ENCODE measurements at places on chromosomes 6 and 20.
A peak's percentile ranks its signal among the peaks of the same experiment; 100 is the strongest.

DNA sequence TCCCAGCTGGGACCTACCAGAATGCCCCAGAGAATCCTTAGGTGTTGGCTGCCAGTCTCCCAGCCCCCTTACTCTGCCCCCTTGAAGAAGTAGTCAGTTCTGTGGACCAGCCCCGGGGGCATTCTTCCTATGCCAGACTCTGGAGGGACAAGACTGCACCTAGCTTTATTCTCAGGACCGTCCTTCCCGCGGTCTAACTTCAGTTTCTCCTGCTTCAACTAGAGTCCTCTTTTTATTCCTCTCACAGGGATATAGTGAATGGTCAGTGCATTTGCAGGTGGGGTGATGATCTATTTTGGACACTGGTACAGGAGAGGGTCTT, 35.9 kb upstream of the MDFI start:
- H3K4me1 ChIP-seq = peaks cover 7% of the 10 kb centered on the region
- no peak for DNase-seq
- H3K36me3 ChIP-seq = no peaks in the 10 kb centered on the region
- no peaks in the 10 kb centered on the region for H3K27me3 ChIP-seq

DNA sequence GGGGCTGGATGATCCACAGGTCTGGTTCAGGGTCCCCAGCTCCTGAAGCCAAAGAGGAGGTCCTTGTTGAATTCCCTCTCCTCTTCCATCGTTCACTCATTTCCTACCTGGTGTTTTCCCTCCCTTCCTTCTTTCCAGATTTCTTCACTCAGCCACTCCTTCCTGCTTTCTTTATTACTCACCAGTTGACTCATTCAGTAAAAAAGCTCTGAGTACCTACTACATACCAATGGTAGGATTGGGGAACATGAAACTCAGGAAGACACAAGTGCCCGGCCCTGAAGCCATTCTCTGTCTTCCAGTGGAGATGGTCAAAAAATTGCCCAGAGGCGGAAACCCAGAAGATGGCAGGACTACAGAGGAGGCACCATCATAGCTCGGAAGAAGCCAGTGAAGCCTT, 11.9 kb upstream of the NSFL1C start:
- no peak overlapping the region for H3K27ac ChIP-seq
- no peaks in the 10 kb centered on the region for H3K36me3 ChIP-seq
- H3K4me3 ChIP-seq = no peak overlapping the region
- H3K27me3 ChIP-seq = no peaks in the 10 kb centered on the region
- no peak for DNase-seq

DNA sequence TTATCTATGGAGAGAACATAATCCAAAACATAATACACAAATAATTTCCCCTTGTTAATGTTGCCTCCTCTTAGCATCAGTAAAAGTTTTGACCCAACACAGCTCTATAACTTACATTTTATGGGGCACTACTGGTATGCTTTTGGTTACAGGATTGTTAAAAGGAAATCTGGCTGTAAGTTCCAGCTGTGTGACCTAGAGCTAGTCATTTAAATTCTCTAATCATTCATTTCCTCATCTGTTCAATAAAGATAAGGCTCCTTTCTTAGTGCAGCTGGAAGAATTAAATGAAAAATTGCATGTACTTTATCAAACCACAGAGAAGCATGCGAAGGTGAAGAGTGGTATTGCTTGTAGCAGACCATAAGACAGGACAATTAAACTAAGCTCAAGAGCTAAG, 4.6 kb downstream of the SLC17A2 start:
- no peaks in the 10 kb centered on the region for H3K27me3 ChIP-seq
- H3K4me3 ChIP-seq = no peak overlapping the region
- H3K4me1 ChIP-seq = no peaks in the 10 kb centered on the region
- no peaks in the 10 kb centered on the region for H3K36me3 ChIP-seq
- H3K27ac ChIP-seq = no peak overlapping the region

DNA sequence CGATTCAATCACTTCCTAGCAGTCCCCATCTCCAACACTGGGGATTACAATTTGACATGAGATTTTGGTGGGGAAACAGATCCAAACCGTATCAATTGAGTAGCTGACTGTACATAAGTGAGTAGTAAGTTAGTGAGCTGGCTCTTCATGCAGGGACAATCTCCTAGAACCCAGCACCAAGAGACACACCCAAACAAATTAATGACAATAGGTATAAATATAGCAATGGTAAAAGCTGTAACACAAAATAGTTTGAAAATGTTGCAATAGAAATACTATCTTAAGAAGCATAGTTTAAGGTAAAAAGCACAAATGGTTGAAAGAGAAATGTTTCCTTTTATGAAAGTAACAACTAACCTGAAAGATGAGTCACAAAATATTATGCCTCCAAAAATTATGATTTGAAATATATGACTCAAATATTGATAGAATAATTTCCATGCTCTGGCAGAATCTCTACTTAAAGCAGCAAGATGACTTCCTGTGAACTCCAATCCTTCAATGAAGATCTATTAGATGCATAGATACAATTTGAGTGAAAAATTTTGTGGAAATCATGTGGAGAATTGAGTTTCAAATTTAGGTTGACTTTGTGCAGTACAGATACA, 5.4 kb upstream of the SIRPB1 start:
- H3K4me3 ChIP-seq = no peak overlapping the region
- DNase-seq = no peak
- H3K27ac ChIP-seq = no peak overlapping the region
- H3K27me3 ChIP-seq = peaks cover 35% of the 10 kb centered on the region
- H3K36me3 ChIP-seq = no peaks in the 10 kb centered on the region
- H3K4me1 ChIP-seq = peaks cover 8% of the 10 kb centered on the region

DNA sequence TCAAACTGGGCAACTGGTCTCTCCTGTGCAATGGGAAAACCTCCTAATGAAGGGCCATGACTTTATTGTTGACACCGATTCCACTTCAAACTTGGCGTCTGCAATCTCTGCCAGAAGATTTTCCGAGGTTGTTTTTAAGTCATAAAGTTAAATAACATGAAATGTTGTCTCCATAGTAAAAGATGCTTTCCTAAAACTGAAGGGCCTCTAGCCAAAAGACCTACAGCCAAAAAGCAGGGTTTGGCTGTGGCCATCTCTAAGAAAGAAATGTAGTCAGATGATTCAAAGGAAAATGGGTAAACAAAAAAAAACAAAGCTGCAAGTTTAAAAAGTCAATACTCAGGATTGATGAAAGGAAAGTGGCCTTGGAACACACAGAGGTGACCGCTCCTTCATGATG, 14.1 kb downstream of the CD93 start:
- H3K27ac ChIP-seq = no peak overlapping the region
- no peaks in the 10 kb centered on the region for H3K4me1 ChIP-seq
- H3K27me3 ChIP-seq = no peaks in the 10 kb centered on the region
- DNase-seq = no peak
- no peak overlapping the region for H3K4me3 ChIP-seq

DNA sequence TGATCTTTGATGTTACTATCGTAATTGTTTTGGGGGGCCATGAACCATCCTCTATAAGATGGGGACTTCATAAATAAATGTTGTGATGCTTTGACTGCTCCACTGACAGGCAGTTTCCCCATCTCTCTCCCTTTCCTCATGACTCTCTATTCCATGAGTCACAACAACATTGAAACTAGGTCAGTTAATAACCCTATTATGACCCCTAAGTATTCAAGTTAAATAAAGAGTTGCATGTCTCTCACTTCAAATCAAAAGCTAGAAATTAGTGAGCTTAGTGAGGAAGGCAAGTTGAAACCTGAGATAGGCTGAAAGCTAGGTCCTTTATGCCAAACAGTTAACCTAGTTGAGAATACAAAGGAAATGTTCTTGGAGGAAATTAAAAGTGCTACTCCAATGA, 491.0 kb downstream of the HAO1 start:
- no peaks in the 10 kb centered on the region for H3K4me1 ChIP-seq
- DNase-seq = no peak
- no peaks in the 10 kb centered on the region for H3K27me3 ChIP-seq
- no peak overlapping the region for H3K4me3 ChIP-seq
- no peaks in the 10 kb centered on the region for H3K36me3 ChIP-seq
- no peak overlapping the region for H3K27ac ChIP-seq

GRCh38 chr20:59482351-59483187, 121.8 kb upstream of the PHACTR3 start:
- no peaks in the 10 kb centered on the region for H3K4me1 ChIP-seq
- H3K27ac ChIP-seq = no peak overlapping the region
- no peak overlapping the region for H3K4me3 ChIP-seq
- no peak for DNase-seq
- H3K27me3 ChIP-seq = peaks cover 18% of the 10 kb centered on the region

DNA sequence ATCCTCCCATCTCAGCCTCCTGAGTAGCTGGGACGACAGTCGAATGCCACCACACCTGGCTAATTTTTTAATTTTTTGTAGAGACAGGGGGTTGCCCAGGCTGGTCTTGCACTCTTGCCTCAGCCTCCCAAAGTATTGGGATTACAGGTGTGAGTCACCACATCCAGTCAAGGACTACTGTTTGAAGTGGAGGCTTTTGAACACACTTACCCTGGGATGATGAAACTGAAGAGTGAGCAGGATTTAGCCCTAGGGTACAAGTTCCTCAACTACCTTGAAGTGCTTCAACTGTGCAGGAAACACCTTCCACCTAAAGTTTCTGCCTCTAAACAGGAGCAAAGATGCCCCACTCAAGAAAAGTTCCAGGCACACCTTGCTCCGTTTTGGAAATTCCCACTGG, 15.7 kb upstream of the PARD6B start:
- H3K27ac ChIP-seq = no peak overlapping the region
- no peaks in the 10 kb centered on the region for H3K27me3 ChIP-seq
- no peak for DNase-seq

DNA sequence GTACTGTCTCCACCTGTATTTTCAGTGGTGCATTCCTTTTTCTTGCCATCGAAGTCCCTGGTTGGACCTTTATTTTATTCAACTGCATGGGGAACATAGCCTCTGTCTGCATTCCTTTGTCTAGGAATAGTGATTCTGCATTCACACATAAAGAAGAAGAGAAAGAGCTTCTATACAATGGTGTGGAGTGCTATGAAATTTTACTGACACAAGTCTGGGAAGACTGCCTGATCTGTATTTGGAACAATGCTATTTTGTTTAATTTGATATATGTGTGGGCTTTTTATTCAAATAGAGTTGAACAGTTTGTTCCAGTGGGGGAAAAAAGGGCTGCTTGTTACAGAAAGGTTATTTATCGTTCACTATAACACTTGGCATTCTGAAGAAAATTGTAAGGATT, 375.7 kb upstream of the POU3F2 start:
- H3K4me1 ChIP-seq = no peaks in the 10 kb centered on the region
- DNase-seq = no peak
- H3K36me3 ChIP-seq = no peaks in the 10 kb centered on the region
- H3K27ac ChIP-seq = no peak overlapping the region

- no peaks in the 10 kb centered on the region for H3K4me1 ChIP-seq
- no peaks in the 10 kb centered on the region for H3K36me3 ChIP-seq
- no peak overlapping the region for H3K27ac ChIP-seq
- no peak for DNase-seq
- H3K27me3 ChIP-seq = no peaks in the 10 kb centered on the region
Measured at GRCh38 chr6:11341303-11341702, 108.8 kb upstream of the NEDD9 start.

GRCh38 chr6:165086814-165087213, 222.6 kb downstream of the C6orf118 start:
- H3K36me3 ChIP-seq = no peaks in the 10 kb centered on the region
- no peak overlapping the region for H3K27ac ChIP-seq

DNA sequence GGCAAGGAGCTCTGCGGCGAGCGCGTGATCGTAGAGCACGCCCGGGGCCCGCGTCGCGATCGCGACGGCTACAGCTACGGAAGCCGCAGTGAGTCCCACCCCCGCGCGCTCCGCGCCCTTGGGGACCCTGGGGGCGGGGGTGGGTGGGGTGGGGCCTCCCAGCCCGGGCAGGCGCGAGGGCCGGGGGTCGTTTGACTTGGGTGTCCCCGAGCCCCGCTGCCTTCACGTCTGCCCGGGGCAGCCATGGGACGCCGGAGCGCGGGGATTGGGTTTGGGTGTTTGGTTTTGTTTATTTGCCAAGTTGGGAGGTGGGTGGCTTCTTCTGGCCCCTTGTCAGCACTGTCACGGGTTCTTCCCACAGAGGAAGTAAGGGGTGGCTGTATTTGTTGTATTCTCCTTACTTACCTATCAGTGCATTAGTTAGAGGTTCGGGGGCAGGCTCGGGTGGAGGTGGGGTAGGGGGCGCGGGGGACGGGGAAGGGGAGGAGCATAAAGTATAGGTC, 777 bp downstream of the SRSF6 start:
- H3K27ac ChIP-seq = peak overlapping the region; percentile 98
- no peaks in the 10 kb centered on the region for H3K27me3 ChIP-seq
- H3K4me3 ChIP-seq = peak overlapping the region; percentile 80
- DNase-seq = peak; percentile 67

GRCh38 chr20:61623451-61623850, 371.4 kb downstream of the CDH4 start:
- no peaks in the 10 kb centered on the region for H3K36me3 ChIP-seq
- no peaks in the 10 kb centered on the region for H3K27me3 ChIP-seq
- H3K4me3 ChIP-seq = no peak overlapping the region
- no peak overlapping the region for H3K27ac ChIP-seq
- H3K4me1 ChIP-seq = no peaks in the 10 kb centered on the region

GRCh38 chr6:7311917-7312615, 933 bp downstream of the SSR1 start:
- peaks cover 53% of the 10 kb centered on the region for H3K4me1 ChIP-seq
- H3K36me3 ChIP-seq = peaks cover 11% of the 10 kb centered on the region

GRCh38 chr6:158789115-158789917, 29.9 kb downstream of the EZR start:
- DNase-seq = peak; percentile 47
- no peaks in the 10 kb centered on the region for H3K27me3 ChIP-seq
- H3K27ac ChIP-seq = peak overlapping the region; percentile 40
- H3K36me3 ChIP-seq = peaks cover 16% of the 10 kb centered on the region
- no peak overlapping the region for H3K4me3 ChIP-seq
- H3K4me1 ChIP-seq = peaks cover 11% of the 10 kb centered on the region

DNA sequence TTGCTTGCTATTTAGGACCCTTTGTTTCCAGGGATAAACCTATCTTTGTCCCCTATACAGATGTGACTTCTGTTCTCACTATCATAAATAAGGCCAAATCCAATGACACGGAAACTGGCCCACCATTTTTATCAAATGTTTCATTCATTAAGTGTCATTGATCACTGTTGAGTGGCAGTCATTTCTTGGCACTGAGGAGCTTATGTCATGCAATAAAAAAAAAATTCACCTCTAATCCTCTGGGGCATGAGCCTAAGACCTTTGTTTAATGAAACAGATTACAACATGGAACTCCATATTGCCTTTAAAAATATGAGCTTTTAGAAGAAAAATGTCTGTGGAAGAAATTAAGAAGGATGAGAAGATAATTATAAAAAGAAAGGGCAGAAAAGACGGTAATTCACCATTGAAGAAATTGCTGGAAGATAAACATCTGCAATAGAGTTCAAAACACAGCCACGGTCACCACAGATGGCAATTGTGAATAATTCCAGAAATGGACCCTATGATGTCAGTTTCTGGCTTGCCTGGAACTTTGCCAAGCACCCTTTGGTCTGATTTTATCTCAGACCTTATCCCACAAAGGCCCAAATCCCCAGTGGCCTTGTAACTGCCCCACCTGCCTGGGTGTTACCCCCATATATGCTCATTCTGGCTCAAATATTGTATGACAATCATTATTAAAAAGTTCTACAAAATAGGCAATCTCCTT, 91.1 kb downstream of the DST start:
- no peaks in the 10 kb centered on the region for H3K4me1 ChIP-seq
- DNase-seq = no peak
- no peaks in the 10 kb centered on the region for H3K36me3 ChIP-seq
- no peak overlapping the region for H3K27ac ChIP-seq
- H3K4me3 ChIP-seq = no peak overlapping the region
- H3K27me3 ChIP-seq = no peaks in the 10 kb centered on the region

Data from common myeloid progenitor, CD34-positive (primary cell).